CD4-positive, alpha-beta T cell treated with Interleukin-15 for 1 hour (primary cell): ENCODE measurements at places on chromosomes 2 and 18.

DNA sequence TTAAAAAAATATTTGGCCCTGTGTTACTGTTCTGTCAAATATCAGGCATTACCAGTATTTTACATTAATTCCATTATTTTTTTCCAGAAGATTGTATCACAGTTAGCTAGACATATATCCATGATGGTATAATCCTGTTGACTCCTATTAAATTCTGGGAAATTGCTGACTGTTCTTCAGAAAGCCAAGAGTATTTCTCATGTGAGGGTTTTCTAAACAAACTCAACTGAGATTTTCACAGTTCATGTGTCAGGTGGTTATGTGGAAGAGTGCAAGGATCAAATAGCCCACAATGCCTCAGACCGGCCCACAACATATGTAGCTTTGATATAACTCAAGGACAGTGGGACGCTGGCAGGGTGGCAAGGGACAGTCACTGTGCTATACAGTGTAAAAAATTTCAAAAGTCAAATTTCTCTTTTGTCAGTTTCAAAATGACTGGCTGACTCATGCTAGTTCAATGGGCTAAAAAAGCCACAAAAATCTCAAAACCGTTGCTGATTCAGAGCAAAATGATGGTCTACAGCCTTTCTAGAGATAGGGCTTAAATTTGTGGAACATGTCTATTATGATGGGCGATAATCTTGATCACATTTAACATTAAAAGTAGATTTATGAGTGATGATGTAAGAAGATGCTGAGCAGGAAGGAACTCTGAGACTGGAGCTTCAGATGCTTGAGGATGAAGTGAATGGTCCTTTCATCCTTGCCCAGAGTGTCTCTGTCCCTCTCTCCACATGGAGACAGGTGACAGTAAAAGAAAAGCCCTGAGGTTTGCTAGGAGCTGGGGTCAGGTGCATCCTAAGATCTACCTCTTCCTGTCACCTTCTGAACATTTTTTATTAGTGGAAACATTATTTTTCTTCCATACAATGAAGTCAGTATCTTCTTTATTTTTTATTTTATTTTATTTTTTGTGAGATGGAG is 175.8 kb upstream of the PIEZO2 start:
- no peak for DNase-seq

GRCh38 chr2:241584436-241584835 is 25.9 kb downstream of the BOK start:
- DNase-seq, result no peak

DNA sequence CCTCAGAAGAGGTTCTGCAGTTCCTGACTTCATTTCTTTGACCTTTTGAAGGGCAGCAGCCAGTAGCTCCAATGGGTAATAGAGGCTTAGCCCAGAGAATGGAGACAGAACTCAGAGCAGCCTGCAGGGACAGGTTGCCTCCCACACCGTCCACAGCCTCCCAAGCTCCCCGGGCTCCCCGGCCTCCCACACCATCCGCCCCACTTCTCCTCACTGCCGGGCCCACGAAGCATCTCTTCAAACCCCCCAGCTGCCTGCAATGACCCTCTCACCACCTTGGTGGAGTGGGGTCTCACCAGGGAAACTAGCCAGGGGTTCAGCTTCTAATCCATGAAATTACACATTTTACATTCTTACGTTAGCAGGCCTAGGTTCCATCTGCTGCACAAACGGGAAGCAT is 652.0 kb upstream of the SALL3 start:
- DNase-seq, result no peak

DNA sequence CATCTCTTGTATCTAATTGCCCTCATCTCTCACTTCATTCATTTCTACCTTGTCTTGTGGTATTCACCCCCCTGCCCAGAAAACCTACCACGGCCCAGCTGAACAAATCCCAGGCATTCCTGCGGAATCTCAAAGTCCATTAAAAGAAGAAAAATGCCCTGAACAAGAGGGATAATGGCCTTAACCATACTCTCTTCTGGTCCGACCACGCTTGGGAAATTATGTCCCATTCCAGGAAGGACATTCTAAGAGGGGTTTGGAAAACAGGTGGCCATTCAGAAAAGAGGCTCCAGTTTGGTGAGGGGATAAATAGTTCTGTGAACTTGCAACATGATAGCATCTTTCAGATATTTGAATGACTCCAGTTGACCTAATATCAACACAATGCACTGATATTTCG is 349.9 kb upstream of the ZNF521 start:
- no peak for DNase-seq

DNA sequence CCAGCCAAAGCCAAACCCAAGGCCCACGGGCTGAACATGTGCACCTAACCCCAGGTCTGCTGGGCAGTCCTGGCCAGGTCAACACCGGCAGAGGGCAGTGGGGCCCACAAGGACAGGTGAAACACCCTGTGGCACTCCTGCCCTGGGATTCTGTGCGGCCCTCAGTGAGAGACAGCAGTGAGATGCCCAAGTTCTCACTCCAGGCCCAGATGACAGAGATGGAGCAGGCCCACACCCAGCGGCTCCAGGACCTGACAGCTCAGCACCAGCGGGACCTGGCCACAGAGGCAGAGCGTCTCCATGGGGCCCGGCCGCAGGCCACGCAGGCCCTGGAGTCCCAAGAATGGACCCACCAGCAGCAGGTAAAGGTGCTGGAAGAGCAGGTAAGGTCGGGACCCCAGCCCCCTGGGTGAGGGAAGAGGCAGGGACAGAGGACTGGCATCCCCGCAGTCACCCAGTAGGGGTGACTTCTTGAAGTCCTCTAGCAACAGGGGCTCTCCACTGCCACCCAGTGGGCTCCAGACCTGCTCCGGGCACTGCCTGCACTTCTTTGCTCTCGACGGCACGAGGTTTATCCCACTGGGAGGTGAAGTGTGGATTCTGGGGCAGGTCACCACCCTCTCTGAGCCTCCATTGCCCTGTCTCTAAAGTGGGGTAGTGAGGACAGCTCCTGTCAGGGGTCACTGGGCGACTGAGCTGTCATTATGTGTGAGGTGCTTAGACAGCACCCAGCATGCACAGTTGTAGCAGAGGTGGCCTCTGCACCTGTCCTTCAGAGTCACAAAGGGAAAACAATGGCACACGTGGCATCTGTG is 8.8 kb upstream of the SNED1 start:
- no peak for DNase-seq

DNA sequence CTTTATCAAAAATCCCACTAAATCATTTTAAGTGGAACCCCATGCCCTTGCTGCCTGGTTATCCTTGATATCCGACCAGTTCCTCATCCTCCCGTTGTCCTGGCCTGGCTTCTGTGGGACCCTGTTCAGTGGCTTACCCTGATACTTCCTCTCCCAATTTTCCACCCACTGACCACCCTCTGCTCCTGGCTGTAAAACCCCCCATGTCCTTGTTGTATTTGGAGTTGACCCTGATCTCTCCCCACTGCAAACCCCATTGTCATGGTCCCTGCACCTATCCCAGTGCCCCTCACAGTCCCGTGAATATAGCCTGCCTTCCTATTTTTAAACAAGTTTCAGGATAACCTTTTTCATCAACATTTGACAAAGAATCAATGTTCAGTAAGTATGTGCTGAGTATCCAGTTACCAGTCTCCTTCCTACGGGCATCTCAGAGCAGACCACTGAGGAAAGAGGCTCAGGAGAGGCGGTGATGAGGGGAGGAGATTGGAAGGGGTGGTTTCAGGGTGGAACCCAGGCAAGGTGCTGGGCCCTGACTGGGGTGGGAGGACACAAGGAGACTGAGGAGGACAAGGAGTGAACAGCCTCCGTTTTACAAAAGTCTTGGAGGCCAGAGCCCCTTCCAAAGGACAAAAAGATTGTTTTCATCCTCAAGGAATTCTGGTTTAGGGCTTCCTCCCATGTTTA is 131.8 kb downstream of the PXDN start:
- no peak for DNase-seq

GRCh38 chr2:100427627-100428258 is 10.3 kb upstream of the CHST10 start:
- peak; percentile 37 for DNase-seq

DNA sequence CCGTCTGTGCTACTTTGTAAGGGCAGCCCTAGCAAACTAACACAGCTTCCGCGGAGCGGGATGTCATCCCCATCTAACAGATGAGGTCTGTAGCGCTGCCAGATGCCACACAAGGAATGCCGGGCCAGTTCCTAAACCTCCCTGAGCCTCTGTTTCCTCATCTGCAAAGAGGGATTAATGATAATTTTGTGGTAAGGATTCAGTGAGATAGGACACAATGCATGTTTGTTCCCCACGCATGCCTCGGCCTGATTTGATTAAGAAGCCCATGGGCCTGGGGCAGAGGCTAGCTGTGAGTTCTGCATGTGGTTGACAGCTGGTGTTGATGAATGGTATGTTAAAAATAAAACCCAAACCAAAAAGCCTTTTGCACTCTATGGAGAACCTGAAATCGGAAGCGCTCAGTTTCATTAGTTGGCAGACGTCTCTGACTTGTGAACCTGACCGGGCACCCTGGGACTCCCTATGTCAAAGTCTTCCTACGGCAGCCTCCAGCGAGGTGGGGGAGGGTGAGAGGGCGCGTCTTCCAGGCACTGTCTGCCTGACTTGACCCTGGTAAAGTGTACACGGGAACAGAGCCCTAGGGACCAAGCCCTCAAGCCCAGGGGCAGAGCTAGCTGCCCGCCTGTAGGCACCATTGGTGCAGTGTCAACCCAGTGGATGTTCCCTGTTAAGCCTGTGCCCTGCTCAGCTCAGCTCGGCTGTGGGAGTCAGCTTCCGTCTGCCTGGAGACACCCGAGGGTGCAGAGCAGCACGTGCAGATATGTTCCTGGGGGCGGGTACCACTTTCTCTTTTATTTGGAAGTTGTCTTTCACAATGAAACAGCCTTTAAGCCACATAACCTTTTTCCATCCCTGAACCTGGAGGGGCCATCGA is 14.8 kb upstream of the INHBB start:
- no peak for DNase-seq

DNA sequence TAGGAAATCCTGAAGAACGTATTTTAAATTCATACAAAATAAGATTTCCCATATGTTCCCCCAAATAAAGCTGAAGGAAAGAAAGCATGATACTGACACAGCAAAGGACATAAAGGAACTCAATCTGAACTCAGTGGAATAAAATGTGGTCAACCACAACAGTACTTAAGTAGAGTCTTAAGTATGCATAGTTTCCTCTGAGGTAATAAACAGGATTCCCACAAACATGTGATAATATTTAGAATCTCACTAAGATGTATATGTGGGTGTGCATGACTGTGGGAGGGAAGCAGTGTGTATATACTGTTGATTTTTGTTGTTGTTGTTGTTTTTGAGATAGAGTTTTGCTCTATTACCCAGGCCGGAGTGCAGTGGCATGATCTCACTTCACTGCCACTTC is 69.3 kb downstream of the NOL10 start:
- DNase-seq, result no peak

- no peak for DNase-seq
These were observed 63.2 kb downstream of the PRKCE start for GRCh38 chr2:45714679-45715078.

DNA sequence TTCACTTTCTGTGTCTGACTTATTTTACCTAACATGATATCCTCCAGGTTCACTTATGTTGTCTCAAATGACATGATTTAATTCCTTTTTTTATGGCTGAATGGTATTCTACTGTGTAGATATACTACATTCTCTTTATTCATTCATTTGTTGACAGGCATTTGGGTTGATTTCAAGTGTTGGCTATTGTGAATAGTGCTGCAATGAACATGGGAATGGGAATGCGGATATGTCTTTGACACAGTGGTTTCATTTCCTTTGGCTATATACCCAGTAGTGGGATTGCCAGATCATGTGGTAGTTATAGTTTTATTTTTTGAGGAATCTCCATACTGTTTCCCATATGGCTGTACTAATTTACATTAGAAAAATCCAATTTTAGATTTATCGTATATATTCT is 195.4 kb upstream of the KLHL14 start:
- no peak for DNase-seq

DNA sequence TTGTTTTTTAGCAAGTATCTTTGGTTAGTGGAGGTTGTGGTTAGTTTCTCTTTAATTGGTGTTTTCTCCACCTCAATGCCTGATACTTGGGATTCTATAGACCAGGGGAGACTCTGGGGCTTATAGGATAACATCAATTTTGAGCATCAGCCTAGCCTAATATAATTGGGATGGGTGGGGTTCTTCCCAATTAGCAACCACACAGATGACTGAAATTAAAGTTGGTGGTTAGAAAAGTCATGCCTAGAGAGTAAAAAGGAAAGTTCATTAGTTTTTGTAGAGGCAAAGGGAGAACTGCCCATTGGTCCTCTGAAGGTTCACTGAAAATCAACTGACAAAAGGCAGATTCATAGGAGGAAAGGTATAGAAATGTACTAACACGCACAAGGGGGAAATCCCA is 843.3 kb downstream of the TSN start:
- DNase-seq, result no peak

DNA sequence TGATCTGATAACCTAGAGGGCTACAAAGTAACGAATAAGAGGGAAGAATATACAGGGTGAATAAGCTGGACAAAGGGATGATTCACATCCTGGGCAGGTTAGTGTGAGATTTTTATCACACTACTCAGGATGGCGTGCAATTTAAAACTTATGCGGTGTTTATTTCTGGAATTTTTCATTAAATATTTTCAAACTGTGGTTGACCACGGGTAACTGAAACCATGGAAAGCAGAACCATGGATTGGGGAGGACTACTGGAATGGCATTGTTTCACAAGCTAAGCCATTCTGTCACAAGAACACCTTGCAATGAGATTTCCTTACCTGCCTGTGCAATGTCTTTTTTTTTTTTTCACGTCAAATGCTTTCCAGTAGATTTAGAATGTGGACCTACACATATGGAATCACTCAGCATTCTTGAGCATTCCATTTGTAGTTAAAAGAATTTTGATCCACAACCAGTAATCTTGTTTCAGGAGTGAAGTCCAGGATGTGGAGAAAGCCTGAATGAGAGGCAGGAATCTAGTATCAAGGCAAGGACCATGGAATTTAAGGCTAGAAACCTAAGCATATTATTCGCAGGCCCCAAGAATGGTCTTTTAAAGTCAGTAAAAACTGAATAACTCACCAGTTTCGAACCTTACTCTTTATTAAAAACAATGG is 8.0 kb upstream of the CDK15 start:
- no peak for DNase-seq

GRCh38 chr18:63025251-63026090 is 294.1 kb downstream of the BCL2 start:
- DNase-seq, result no peak
